Esophagus squamous epithelium (tissue), 5 donors: ENCODE measurements at places on chromosomes 2 and 18. TPM values are rescaled to one million over a fixed set of nuclear protein-coding genes. Genes with fewer than 3 reads are reported as not detected.

GRCh38 chr2:133026536-133027177 is 356.7 kb upstream of the LYPD1 start:
- no peak overlapping the region for H3K27ac ChIP-seq
- no peaks in the 10 kb centered on the region for H3K27me3 ChIP-seq
- H3K4me1 ChIP-seq, result no peaks in the 10 kb centered on the region
- no peak for DNase-seq

DNA sequence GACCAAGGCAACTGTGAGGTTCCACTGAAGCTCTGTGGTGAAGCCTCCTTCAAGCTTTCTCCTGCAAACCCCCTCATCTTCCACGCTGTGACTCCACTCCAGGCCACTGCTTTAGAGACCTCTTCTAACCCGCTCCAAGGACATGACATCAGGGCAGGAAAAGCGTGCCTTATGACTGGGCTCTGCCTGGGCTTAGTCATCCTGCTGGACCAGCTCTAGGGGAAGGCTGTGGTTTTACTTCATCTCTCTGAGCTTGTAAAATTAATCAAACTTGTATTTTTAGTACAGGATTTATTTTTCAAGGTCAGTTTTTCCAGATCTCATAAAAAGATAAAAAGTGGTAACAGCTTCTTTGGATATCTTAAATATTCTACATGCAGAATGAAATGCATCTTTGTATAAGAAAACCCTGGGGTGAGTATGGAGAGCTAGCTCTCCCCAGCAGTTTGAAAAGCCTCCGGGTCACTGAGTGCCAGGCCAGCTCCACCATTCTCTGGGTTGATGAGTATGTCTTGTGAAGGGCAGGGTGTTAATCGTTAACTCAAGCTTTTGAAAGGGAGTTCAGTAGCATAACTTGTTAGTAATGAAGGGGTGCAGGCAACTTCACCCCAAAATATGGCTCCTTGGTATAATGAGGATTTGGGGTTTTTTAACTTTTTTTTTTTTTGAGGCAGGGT is 33.1 kb upstream of the YPEL5 start:
- H3K4me1 ChIP-seq, result no peaks in the 10 kb centered on the region
- H3K4me3 ChIP-seq, result no peak overlapping the region
- H3K27ac ChIP-seq, result no peak overlapping the region
- H3K36me3 ChIP-seq, result no peaks in the 10 kb centered on the region
- H3K27me3 ChIP-seq, result peaks cover 15% of the 10 kb centered on the region

DNA sequence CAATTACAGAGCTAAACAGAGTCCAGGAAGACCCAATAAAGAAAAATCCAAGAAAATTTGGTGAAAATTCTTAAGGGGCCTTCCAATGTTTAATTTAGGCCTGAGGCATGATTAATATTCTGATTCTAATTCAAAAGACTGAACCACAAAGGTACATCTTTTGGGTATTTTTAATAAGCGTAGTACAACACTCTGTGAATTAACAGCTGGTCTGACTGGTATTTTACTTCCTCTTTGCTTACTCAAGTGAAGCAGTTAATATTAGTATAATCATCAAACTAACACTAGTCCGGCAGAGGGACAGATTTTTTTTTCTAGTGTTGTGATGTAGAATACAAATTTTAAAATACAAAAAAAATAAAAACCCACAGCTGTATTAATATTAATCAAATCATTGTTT is 652.9 kb downstream of the NR4A2 start:
- H3K4me1 ChIP-seq, result no peaks in the 10 kb centered on the region
- H3K27ac ChIP-seq, result no peak overlapping the region
- DNase-seq, result no peak
- H3K27me3 ChIP-seq, result no peaks in the 10 kb centered on the region

GRCh38 chr2:97911206-97911921 is 84.4 kb downstream of the TMEM131 start:
- peaks cover 12% of the 10 kb centered on the region for H3K36me3 ChIP-seq
- DNase-seq, result no peak
- H3K4me3 ChIP-seq, result no peak overlapping the region
- no peaks in the 10 kb centered on the region for H3K27me3 ChIP-seq

- no peak for DNase-seq
- no peaks in the 10 kb centered on the region for H3K27me3 ChIP-seq
- H3K36me3 ChIP-seq, result peaks cover 20% of the 10 kb centered on the region
- H3K27ac ChIP-seq, result no peak overlapping the region
- H3K4me1 ChIP-seq, result peaks cover 11% of the 10 kb centered on the region
Observed at GRCh38 chr18:62571648-62572047, 48.8 kb downstream of the ZCCHC2 start.

FAP gene
- 6.5 TPM for total RNA-seq

GRCh38 chr2:148739454-148740105 is 95.0 kb downstream of the EPC2 start:
- H3K27ac ChIP-seq, result no peak overlapping the region
- no peaks in the 10 kb centered on the region for H3K27me3 ChIP-seq
- no peak overlapping the region for H3K4me3 ChIP-seq
- H3K36me3 ChIP-seq, result no peaks in the 10 kb centered on the region
- no peak for DNase-seq
